ENCODE measurements at places on chromosomes 16 and 17.

- DNase-seq: no peak
Measured at GRCh38 chr16:17304491-17305119, 166.2 kb downstream of the XYLT1 start.

DNA sequence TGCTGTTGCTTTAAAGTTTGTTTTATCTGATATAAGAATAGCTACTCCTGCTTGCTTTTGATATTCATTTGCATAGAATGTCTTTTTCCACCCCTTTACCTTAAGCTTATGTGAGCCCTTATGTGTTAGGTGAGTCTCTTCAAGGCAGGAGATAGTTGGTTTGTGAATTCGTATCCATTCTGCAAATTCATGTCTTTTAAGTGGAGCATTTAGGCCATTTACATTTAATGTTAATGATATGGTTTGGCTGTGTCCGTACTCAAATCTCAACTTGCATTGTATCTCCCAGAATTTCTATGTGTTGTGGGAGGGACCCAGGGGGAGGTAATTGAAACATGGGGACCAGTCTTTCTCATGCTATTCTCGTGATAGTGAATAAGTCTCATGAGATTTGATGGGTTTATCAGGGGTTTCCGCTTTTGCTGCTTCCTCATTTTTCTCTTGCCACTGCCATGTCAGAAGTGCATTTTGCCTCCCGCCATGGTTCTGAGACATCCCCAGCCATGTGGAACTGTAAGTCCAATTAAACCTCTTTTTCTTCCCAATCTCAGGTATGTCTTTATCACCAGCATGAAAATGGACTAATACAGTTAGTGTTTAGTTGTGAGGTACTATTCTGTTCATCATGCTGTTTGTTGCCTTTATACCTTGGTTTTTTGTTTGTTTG is 27.2 kb downstream of the ATF7IP2 start:
- no peak for DNase-seq

DNA sequence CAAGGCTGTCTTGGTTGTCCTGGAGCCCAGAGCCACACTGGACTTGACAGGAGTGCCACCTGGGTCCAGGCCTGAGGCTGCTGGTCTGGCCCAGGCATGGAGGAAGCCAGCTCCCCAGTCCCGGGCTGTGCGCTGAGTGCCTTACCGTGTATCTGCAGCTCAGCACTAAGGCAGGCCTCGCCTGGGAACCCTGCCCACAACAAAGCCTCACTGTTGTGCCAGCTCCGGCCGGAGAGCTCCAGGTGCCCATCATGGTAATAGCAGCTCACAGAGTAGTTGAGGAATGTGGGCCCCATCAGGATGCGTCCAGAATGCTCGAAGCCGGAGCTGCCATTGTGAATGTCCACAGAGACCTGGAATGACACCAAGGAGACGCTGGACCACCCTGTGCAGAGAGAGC is 72.2 kb downstream of the RMI2 start:
- no peak for DNase-seq

DNA sequence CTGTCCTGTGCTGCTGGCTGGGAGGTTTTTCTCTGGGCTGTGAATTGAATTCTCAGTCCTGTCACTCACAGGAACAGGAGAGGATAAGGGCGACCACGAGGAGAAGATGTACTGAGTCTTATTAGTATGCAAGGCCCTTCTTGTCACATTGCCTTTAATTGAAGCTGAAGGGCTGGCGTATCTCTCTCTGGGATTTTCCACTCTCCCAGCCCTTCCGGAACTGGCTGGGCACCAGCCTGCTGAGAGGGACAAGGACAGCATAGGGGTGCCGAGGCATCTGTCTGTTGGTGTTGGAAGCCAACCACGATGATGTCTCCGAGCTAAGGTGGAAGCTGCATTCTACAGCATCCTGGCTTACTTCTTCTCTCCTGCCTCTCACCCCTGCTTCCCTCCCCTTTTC is 33.2 kb downstream of the GPRC5B start:
- DNase-seq: no peak

GRCh38 chr16:1536601-1537000 is 3.1 kb downstream of the TMEM204 start:
- DNase-seq: no peak
